ENCODE measurements at places on chromosomes 13 and 19.

GRCh38 chr19:17079710-17080439, 4.3 kb downstream of the MYO9B start:
- peak; percentile 67 for DNase-seq

DNA sequence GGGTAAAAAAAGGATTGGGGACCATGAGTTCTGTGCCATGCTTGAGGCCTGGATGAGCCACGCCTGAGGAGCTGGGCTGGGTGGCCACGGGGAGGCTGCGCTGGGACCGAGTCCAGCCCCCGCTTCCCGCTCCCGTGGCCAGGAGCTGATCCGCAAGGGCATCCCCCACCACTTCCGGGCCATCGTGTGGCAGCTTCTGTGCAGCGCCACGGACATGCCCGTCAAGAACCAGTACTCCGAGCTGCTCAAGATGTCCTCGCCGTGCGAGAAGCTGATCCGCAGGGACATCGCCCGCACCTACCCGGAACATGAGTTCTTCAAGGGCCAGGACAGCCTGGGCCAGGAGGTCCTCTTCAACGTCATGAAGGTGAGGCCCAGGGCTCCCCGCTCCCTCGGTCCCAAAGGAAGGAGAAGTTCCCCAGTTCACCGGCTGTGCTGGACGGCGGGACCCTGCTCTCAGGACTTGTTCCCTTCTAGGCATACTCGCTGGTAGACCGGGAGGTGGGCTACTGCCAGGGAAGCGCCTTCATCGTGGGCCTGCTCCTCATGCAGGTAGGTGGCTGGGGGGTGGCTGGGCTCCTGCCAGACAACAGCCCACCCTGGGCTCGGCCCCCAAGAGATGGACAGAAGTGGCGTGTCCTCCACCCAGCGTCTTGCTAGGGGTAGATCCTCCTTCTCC, 18.9 kb downstream of the EVI5L start:
- DNase-seq, result no peak

- DNase-seq, result no peak
Observed at GRCh38 chr19:42207767-42208271, 9.7 kb downstream of the DEDD2 start.

GRCh38 chr13:95128045-95128643, 173.1 kb downstream of the ABCC4 start:
- DNase-seq, result no peak

- DNase-seq, result no peak
Observed at GRCh38 chr13:103282571-103283450, 216.6 kb upstream of the SLC10A2 start.

GRCh38 chr13:52454459-52454819, 839 bp upstream of the CKAP2 start:
- DNase-seq, result no peak

- DNase-seq, result no peak
Observed at GRCh38 chr13:102972191-102972590, 94.0 kb downstream of the SLC10A2 start.

- no peak for DNase-seq
Observed at GRCh38 chr13:53198017-53198416, 169.4 kb downstream of the OLFM4 start.

DNA sequence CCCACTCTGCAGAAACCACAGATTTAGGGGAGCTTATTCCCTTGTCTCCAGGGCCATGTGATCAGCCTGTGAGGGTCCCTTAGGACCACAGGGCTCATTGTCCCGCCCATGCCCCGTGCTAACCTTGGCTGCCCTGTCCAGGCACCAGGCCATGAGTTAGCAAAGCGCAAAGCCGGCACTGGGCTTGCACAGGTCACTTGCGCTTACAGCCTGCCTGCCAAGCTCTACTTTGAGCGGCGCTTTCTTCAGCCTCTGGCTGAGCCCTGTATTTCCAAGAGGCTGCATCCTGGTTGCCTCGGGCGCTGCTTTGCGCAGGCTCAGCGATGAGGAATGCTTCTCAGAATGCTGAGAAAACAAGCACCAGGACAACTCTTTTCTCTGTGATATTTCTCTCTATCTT, 188.0 kb downstream of the TDRD3 start:
- no peak for DNase-seq

DNA sequence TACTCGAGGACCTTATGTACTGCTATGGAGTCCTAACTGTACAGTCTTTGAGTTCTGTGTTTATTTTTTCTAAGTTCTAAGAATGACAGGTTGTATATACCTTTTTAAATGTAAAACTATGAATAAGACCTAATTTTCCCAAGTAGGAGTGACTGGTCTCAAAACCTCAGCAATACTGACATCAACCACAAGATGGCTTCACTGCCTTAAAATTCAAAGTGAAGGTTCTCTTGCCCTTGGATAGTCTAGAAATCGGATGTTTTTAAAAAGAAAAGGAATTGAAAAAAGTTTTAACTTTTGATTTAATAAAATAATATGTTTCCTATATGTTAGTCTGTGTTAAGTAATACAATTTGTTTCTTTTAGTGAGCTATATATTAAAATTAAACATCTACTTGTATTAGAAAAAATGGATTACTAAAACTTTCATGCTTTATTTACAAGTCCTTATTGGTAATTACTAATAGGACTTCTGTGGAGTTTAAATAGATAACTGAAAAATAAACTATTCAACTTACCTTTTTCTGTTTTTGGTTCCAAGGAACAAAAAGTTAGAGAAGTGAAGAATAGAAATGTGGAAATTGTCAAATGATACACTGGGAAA, 52.0 kb downstream of the TDRD3 start:
- DNase-seq, result no peak

- DNase-seq, result no peak
Observed at GRCh38 chr19:46372901-46373490, 26.1 kb downstream of the PPP5C start.

DNA sequence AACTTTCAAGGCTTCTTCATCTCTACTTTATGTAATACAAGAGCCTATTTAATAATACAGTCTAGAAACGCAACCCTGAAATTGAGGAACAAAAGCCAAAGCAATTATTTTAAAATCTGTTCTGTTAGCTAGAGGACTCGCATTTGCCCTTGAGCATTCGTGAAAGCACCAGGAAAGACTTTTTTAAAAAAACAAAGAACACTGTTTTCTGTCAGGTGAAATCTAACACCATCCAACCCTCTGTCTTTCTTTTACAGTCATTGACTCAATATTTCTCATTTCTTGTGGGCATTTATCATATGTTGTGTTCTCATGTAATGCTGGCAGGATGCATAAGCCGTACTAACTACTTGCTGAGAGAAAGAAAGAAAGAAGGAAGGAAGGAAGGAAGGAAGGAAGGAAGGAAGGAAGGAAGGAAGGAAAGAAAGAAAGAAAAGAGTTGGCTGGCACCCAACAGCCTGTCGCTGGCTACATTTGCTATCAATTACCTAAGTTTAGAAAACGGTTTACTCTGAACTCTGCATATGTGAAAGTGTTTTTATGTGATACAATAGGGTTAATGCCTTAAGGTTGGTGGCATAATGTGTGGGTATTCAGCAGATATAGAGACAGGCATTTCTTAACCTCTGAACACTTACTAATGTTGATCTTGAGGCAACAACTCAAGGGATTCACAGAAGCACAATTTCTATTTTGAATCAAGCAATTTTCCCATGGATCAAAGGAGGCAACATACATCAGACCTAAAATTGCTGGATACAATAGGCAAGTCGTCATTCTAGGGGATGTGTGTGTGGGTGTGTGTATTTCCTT, 445.4 kb downstream of the DCT start:
- DNase-seq, result no peak

DNA sequence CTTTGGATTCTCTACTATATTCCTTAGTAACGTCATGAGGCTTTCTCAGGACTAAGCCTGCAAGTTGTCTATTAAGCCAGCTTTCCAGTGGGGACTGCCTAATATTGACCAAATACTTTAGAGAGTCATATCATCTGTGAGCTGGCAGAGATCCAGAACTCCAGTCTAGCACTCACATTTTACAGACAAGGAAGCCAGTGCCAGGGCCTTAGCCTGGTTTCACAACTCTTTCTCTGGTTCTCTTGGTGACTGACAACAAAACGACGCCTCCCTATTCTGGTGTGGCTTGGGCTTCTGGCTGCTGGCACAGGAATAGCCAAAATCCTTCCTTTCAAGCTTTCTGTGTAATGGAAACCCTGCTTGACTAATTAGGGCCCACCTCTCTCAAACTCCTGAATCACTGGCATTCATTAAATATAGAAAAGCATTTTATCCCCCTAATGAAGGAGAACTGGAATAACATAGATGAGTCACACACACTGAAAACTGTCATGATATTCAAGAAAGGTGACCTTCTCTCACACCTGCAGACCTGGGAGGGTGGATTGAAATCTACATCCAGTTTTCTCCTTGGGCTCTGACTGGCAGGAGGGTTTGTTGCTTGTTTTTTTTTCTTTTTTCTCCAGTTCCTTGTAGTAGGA, 75.2 kb upstream of the UBL3 start:
- no peak for DNase-seq

GRCh38 chr13:76596216-76596615, 290.0 kb downstream of the KCTD12 start:
- DNase-seq, result no peak

DNA sequence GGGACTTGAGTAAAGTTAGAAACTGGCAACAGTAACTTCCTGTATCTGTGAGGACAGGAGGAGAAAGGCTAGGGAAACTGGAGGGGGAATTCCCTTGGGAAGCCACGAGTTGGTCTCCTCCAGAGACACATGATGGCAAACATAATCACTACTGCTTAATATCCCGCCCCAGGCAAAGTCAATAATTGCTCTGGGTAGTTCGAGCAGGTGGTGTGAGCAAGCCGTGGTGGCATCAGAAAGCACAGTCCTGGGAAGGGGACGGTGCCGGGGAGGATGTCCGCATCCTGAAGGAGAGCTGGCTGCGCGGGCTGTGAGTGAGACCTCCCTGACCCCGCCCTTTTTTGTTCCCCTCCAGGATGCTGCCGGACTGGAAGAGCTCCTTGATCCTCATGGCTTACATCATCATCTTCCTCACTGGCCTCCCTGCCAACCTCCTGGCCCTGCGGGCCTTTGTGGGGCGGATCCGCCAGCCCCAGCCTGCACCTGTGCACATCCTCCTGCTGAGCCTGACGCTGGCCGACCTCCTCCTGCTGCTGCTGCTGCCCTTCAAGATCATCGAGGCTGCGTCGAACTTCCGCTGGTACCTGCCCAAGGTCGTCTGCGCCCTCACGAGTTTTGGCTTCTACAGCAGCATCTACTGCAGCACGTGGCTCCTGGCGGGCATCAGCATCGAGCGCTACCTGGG, 1.4 kb downstream of the FFAR2 start:
- DNase-seq, result no peak

DNA sequence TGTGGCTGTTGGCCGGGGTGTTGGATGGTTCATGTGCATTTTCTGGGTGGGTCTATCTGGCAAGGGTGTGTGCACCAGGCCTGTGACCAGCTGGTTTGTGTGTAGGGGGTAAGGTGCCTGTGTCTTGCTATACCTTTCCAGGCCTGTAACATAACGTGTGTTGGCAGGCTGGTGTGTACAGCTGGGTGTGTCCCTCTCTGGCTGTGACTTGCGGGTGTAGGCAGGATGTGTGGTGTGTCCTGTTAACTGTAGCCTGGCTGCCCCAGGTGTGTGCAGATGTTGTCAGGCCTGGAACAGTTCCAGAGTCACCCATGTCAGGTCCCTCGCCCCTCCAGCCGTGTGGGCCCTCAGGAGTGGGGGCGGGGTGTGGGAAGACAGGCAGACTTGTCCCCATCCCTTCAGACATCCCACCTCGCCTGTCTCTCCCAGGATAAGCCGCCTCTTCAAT, 9.8 kb downstream of the KCTD15 start:
- DNase-seq, result no peak

- no peak for DNase-seq
Observed at GRCh38 chr19:38437295-38437694, 3.8 kb downstream of the RYR1 start.

DNA sequence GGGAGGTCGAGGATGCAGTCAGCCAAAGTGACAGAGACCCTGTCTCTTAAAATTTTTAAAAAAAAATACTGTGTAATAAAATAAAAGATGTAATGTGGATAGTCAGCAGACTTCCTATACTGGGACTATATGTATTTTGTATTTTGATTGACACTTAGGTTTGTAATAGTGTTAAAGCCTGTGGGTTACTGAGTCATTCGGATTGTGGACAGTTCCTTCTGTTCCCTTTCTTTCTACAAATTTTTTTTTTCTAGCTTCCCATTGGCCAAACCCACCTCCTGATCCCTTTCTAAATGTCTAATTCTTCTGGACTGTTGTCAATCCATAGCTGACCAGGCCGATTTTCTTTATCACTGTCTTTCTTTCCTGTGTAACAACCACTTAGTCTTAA, 108.0 kb downstream of the DNAJC3 start:
- DNase-seq, result no peak

DNA sequence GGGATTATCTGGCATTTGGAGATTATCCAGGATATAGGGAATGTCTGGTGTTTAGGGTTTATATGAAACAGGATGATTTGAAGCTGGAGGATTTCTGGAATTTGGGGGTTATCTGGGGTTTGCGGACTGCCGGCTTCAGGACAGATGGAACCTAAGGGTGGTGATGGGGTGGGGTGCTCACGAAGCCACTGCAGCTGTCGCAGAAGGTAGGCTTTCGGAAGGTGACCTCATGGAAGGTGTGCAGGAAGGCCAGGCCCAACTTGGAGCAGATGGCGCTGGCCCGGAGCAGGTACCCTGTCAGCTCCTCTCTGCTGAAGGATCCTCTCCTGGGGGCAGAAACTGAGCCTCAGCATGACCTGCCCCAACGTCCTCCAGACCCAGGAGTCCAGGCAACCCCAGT, 9.6 kb downstream of the FAM98C start:
- no peak for DNase-seq

- DNase-seq, result no peak
Observed at GRCh38 chr19:10966809-10967208, 6.0 kb downstream of the SMARCA4 start.
